Kidney glomerular epithelial cell (primary cell): ENCODE measurements at places on chromosomes 1 and 21.

- no peak for DNase-seq
Measured at GRCh38 chr1:212553676-212554075, 54.9 kb upstream of the ATF3 start.

DNA sequence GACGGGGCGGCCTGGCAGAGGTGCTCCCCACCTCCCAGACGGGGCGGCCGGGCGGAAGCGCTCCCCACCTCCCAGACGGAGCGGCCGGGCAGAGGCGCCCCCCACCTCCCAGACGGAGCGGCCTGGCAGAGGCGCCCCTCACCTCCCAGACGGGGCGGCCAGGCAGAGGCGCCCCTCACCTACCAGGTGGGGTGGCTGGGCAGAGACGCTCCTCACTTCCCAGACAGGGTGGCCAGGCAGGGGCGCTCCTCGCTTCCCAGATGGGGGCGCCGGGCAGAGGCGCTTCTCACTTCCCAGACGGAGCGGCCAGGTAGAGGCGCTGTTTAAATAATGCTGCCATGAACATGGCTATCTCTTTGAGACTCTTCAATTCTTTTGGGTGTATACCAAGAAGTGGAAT, 43.7 kb upstream of the ATP6V1G3 start:
- DNase-seq, result no peak

DNA sequence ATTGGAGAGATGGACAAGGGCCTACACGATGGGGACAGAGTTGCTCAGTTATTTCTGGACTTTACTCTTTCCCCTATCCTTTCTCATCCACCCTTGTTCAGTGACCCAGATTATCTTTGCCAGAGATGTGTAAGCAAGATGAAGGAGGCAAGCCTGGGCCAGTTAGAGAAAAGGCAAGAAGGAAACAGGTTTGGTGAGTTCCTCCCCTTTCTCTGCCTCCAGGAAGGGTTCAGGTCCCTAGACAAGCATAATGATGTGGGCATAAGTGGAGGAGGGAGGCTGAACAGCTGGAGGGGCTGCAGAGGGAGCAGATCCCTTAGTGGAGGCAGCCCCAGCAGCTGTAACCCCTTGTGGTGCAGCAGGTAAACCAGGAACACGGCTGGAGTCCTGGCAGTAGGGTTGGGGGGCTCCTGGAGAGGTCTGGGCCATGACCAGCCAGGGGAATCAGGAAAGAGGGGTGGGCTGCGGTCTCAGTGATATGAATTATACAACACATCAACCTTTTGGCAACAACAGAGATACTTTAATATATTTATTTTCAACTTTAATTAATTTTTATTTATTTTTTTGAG, 9.2 kb upstream of the CDC42 start:
- DNase-seq, result no peak

- DNase-seq, result no peak
Measured at GRCh38 chr21:17461582-17461981, 51.3 kb upstream of the CXADR start.

- no peak for DNase-seq
Measured at GRCh38 chr1:184933944-184934343, 40.4 kb downstream of the NIBAN1 start.

DNA sequence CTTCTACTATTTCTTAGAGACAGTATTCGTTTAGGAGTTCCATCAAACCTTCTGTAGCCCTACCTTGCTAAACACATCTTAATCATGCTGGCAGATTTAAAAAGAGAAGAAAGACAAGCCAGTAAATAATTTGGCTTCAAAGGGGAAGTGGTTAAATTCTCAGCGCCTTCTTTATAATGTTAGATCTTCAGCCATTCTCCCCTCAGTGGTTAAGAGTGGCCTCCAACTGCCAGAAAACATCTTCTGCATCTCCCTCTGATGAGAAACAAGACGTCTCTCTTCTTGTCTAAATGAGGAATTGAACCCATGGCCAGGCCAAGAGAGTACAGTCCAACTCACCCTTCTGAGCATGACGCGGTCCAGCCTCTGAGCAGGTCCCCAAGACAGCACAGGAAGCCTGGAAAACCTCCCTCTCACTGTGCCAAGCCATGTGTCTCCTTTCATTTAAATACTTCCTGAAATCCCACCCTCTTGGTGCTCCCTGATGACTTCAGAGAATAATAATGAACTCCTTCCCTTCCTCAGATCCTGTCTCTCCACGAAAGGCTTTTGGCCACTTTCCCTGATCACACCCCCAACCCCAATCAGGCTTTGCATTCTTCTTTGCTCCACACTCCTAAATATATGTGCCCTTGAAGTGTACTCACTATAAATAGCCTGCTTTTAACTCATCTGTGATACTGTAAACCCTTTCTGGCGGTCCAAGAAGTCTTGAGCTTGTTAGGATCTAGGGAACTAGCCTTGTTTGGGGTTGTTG, 16.4 kb upstream of the LRRC52 start:
- DNase-seq, result no peak

DNA sequence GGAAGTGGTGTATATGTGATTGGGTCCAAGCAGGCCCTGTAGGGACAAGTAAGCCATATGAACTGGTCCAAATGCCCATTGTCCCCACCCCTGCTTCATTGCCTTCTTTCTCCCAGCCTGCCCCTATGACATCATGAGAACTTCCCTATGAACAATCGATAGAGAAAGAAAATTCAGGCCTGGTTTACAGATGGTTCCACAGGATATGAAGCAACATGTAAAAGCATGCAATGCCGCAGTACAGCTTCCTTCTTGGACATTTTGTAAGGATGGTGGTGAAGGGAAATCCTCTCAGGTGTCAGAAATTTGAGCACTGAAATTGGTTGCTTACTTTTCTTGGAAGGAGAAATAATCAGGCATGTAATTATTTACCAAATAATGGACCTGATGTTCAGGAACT, 581.7 kb downstream of the MRPL39 start:
- DNase-seq, result no peak

DNA sequence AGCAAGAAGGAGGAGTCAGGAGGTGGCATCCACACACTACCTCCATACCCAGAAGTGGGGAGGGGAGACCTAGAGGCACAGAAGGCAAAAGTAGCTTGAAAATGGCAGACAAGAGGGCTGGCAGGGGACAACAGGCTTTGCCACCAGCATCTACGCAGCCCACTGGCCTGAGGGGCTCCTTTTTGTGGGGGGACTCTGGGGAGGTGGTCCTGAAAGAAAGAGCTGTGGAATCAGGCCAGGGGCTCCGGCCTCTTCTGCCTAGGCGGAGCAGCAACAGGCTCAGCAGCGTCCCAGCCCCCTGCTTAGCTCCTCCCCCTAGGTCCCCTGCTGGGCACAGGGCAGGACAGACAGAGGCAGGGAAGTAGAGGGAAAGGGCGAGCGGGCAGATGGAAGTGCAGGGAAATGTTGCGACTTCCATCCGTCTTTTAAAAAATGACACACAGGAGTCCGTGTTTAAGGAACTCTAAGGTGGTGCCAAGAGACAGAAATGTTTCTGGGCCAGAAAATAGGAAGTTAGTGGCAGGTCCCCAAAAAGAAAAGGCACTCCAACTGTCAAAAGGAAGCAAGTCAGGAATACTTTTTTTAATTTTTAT, 10.0 kb upstream of the LEFTY2 start:
- no peak for DNase-seq

DNA sequence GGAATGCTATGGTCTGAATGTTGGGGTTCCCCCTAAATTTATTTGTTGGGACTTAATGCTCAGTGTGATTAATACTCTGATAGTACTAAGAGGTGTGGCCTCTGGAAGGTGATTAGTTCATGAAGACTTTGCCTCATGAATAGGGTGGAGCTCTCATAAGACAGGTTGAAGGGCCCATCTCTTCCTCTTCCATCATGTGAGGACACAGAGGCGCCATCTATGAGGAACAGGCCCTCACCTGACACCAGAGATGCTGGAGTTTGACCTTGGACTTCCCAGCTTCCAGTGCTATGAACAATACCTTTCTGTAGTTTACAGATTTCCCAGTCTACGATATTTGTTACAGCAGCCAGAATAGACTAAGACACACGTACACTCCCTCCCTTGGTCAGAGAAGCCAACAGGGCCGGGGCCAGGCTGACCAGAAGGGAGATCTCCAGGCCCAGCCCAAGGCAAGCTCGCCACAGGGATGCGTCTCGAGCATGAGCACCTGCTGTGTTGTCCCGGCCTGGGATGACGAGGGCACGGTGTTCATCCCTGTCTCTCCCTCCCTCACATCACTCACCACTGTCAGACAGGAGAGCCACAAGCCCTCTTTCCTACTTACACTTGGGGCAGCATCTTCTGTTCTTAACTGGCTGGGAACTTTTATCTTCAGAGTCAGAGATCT, 4.7 kb upstream of the ABCG1 start:
- DNase-seq, result no peak

DNA sequence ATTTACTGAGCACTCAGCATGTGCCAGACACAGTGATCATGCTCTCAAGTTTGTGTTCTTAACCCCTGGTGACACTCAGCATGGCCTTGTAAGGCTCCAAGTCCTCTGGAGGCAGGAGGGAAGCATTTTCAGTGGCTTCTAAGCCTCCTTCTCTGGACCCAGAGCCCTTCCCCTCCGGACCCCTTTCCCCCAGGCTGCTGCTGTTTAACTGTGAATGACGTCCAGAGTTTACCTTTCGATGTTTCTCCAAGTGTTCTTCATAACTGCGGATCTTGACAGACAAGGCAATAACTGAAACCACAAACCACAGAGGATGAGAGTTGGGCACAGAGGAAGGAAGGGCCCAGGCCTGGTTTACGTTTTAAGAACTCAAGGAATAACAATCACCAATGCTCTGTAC, 6.5 kb downstream of the MRPS15 start:
- no peak for DNase-seq

DNA sequence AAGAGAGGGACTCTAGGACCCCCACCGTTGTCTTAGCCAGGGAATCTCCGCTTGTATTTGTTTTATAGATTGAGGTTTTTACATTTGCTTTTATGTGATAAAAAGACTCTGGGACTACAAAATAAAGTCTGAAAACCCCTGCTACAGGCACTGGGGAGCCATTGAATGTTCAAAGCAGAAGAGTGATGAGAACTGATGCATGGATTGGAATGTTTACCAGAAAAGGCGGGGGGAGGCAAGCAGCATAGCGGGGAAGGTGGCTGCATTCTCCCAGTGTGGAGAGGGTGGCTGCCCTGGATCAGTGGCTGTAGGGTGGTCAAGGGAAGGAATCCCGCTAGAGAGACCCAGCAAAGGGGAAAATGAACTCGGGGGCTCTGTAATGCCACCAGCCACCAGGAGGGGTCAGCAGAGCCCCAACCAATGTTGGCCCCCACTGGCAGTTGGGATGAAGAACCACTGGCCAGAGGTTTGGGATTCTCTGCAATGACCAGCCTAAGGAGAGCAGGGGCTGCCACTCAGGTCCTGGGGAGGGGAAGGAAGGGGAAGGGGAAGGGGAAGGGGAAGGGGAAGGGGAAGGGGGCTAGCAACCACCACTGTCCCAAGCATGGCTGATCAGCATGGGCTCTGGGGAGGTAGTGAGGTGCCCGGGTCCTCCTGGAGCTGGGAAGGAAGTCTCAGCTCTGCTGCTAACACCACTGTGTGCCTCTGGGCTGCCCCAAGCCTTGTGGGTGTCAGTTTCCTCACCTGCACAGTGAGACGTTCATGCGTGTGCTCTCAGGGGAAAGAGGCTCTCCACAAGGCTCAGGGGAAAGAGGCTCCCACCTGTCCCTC, 19.2 kb upstream of the PEF1 start:
- DNase-seq, result peak; percentile 34

- DNase-seq, result no peak
Measured at GRCh38 chr1:3308053-3308452, 146.4 kb upstream of the ARHGEF16 start.

DNA sequence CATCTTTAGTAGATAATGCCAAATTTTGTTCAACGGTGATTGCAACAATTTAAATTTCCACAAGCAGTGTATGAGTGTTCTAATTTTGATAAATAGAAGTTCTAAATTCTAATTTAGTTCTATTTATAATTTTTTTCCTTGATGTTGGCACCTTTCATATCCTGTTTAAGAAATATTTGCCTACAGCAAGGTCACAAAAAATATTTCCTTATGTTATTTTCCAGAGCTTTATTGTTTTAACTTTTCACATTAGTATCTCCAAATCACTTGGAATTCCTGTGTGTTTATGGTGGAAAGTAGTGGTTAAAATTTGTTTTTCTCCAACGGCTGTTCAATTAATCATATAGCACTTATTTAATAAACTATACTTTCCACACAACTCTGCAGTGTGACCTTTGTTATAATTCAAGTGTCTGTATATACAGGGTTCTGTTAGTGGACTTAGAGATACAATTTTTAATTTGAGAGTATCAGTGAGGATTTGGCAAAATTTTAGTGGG, 94.3 kb upstream of the CD55 start:
- DNase-seq, result no peak

GRCh38 chr1:26391450-26391849, 18.9 kb upstream of the ZNF683 start:
- peak; percentile 18 for DNase-seq

- no peak for DNase-seq
Measured at GRCh38 chr1:248841702-248842395, 3.8 kb downstream of the ZNF672 start.

GRCh38 chr1:150730130-150730721, 9.5 kb upstream of the HORMAD1 start:
- no peak for DNase-seq

GRCh38 chr1:32112806-32113375, 5.0 kb downstream of the KPNA6 start:
- no peak for DNase-seq

DNA sequence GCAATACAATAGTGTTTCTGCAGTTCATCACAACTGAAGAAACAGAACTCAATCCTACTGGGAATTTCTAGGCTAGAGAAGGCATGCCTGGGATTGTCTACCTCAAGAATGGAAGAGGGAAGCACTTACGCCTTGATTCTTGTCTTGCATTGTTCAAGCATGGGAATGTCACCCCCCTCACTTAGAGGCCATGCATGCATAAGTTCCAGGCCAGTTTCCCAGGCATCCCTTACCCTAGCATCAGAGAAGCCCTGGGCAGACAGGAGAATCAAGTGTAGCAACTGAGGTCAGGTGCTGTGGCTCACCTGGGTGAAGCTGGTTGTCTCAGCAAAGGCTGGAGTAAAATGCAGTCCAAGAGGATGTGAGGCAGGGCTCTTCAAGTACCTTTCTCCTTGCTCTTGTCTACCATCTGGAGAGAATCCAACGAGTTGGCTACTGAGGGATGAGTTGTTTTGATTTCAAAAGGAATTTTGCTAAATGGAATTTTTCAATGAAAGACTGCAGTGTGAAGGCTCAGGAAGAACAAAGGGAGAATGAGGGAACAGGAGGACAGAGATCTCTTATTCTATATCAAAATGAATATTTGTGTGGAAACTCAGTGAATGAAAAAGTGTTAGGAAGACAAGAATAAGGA, 174.3 kb downstream of the NEK7 start:
- no peak for DNase-seq

GRCh38 chr1:184627007-184627341, 127.7 kb downstream of the EDEM3 start:
- DNase-seq, result no peak

- DNase-seq, result no peak
Measured at GRCh38 chr1:2232916-2233438, 4.9 kb downstream of the SKI start.
